ENCODE measurements at places on chromosomes 7 and 10. TPM values are rescaled to one million over a fixed set of nuclear protein-coding genes. Genes with fewer than 3 reads are reported as not detected.

Gene ACSM6
- total RNA-seq = not detected

- no peak for DNase-seq
Observed at GRCh38 chr7:70243443-70243842, 645.2 kb downstream of the AUTS2 start.

DNA sequence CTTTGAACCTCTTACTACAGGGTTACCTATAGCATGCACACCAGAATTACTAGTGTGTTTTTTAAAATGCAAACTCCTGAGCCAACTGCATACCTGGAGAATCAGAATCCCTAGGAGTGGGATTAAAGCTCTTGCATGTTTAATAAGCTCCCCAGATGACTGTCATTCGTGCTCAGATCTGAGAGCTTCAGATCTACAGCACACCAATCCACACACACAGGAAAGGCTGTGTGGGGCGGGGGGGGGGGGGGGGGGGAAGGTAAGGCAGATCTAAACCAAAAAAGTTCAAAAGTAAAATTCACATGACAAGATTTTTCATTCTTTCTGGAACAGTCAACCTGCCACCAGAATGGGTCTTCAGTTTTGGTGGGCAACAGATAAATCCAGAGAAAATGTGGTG, 5.5 kb downstream of the FAM3C start:
- no peak for DNase-seq

DNA sequence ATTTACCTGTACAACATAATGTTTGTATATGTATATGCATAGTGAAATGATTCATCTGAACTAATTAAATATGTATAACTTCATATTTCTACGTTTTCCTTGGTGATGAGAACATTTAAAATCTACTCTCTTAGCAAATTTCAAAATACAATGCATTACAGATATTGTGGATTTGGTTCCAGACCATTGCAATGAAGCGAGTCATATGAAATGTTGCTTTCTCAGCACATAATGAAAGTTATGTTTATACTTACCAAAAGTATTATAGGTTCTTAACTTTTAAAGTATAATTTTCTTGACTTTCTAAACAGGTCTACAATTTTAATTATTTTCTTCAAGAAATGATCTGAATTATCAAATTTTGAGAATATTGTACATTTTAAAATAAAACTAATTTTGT, 189.2 kb downstream of the CSTF2T start:
- DNase-seq = no peak

DNA sequence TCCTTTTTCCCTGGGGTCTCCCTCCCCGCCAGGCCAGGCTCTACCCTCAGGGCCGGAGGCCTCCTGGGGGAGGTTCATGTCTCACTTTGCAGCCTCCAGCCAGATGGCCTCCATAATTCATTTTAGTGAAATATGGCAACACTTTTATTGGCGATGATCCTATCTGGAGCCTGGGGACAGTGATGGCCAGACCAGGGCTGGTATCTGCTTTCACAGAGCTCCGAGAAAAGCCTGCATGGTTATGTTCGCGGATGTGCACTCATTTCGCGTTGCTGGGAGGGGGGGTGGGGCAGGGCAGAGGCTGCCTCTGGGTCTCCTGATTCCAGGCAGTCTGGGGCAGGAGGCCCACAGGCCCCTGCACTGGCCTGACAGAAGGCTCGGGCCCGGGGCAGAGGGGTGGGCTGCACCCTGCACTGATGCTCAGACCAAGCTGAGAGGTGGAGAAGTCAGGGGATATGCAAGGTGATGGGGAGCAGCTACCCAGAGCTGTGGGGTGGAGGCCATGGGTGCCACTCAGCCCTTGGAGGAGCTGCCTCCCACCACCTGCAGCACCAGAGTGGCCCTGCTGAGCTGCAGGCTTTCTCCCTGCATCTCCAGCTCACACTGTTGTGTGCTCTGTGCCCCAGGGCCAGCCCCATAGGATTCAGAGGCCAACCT, 85.3 kb upstream of the RET start:
- DNase-seq = no peak

- no peak for DNase-seq
Observed at GRCh38 chr10:44154956-44155355, 229.9 kb downstream of the CXCL12 start.

Data from RPMI7951 (cell line).